Nucleus accumbens (tissue), 56 donors: ENCODE measurements at places on chromosomes 5 and 9.

DNA sequence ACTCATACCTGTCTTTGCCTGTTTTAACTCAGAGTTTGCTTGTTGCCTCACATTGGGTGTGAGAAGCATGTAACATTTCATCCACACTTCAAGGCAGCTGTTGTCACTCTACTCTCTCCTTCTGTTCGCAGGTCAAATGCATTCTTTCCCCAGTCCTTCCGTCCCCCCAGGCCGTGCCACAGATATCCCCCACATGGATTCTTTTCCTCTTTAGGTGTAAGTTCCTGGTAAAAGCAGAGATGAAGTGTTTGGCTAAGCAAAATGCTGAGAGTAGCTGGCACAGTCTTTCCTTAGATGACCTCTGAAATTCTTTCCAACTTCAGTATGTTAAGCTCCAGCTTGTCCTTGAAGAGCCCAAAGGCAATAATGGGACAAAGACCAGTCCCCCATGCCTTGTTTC, 328.2 kb downstream of the SLIT3 start:
- no peak for DNase-seq

DNA sequence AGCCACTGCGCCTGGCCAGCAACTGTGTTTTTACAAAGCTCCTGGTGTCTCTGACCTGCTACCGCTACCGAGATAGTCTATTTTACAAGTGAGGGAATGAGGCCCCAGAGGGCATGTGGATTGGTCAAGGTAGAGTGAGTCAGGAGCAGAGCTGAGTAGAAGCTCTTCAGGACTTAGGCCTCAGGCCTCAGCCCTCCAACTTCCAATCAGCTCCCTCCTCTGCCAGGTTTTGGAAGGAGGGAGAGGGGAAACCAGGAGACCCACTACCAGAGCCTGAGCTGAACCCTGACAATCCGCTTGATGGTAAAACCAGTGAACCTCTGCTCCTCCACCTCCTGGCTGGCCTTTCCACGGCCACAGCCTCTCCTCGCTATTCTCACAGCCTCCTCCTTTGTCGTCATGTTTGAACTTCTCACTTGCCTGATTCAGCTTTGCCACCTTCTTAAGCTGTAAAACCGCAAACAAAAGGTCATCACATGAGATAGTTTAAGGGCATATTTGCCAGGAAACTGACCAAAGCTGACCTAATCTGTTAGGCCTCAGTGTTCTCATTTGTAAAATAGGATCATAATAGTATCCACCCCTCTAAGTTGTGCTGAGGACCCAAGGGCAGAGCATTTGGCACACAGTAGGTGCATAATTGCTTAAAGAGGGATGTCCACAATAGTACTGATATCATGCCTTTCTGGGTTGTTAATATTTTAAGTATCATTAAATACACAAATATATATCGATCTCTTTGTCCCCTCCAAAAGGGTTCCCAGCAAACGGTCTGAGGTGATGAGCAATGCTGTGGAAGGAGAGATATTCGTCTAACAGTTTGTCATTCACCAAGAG, 1.7 kb downstream of the TRAF1 start:
- no peak for DNase-seq

GRCh38 chr5:79562351-79563246, 48.7 kb upstream of the HOMER1 start:
- DNase-seq: no peak

- DNase-seq: no peak
Observed at GRCh38 chr5:122882831-122883230, 37.4 kb downstream of the SNX24 start.

- no peak for DNase-seq
Observed at GRCh38 chr5:37005946-37006540, 129.5 kb downstream of the NIPBL start.

DNA sequence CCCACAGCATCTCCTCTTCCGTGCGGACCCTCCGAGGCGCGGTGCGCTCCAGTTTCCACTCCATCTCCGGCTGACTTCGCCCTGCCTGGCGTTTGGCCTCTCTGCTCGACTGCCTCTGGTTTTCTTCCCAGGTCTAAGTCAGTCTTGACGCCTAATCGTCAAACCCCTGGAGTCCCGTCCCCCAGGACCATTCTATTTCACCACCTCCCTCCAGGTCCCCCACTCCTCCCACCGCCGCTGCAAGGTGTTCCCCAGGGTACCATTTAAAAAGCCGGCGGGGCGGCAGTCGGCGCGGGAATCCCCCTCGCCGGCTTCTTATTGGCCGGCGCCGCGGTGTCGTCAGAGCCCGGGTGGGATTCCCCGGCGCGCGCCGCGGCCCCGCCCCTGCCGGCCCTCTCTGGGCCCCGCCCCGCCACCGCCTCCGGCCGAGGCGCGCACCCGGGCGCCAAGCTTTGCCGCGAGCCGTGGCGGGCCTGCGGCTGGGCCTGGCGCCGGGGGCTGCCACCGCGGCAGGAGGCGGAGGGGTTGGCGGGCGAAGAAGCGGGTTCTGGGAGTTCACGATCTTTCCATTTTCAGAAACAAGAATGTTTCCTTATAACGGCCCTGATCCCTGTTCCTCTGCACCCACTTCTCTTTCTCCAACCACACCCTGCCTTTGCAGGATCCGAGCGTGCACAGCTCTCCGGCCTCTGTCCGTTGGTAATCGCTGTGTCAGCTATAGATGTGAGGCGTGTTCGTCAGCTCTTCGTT, at the start of gene CDC20B:
CDC20B (minus strand) TSS at position 241 of the 750 bp plus-strand sequence; CDS start at position 64, 177 bp downstream.
- DNase-seq: peak; percentile 18

DNA sequence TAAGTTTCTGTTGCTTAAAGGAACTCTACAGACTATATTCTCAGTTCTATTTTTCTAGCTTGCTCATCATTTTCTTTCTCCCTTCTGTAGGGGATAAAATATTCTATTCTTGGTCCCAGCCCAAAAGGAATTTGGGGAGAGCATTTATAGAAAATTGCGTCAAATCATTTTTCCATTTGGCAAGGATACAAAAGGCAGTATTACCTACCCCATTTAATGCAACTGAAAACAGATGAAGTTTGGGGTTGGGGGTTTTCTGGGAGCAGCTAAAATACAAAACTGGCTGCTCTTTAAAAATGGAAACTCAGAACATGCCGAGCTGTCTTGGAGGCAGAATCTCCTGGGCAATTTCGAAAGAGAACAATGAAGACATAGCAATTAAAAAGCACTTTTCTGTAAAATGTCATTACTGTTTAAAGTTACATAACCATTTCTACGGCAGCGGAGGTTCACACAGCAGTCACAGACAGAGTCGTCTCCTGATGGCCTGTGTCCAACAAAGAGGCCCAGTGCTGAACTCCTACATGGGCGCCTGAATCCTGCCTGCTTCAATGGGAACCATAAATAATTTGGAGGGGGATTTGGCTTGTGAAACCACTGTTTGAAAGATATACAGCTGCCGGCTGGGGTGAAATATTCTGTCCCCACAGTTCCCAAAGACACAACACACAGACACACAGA, 152.4 kb downstream of the BRINP1 start:
- DNase-seq: no peak

GRCh38 chr5:73230264-73231245, 57.6 kb downstream of the TMEM174 start:
- DNase-seq: no peak

- DNase-seq: no peak
Observed at GRCh38 chr5:1865486-1865885, 17.2 kb downstream of the IRX4 start.

GRCh38 chr9:23849379-23850035, 23.5 kb upstream of the ELAVL2 start:
- DNase-seq: no peak

DNA sequence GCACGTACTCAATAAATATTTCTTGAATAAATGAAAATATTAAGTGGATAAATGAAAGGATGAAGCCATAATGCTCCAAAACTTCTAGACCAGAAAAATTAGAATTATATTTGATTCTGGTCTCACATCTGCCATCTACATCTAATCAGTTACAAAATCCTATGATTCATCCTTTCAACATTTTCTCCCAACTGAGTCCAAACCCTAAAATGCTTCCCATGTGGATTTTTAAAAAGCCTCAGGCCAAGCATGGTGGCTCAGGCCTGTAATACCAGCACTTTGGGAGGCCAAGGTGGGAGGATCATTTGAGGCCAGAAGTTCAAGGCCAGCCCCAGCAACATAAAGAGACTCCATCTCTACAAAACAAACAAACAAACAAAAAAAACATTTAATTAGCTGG, 31.6 kb upstream of the FST start:
- DNase-seq: no peak

DNA sequence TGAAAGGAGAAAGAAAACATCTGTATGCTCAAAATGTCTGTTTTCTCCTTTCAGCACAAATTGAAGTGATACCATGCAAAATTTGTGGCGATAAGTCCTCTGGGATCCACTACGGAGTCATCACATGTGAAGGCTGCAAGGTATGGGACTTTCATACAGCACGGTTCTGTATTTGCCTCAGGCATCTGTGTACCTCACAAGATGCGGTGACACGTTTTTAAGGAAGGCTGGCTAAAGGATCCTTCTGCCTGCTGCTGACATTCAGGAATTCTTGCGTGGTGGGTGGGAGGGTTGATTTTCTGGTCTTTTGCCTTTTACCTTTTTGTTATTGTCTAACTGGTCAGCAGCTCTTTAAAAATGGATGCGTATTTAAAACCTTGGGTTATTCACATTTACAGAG, 133.1 kb downstream of the RORB start:
- no peak for DNase-seq

DNA sequence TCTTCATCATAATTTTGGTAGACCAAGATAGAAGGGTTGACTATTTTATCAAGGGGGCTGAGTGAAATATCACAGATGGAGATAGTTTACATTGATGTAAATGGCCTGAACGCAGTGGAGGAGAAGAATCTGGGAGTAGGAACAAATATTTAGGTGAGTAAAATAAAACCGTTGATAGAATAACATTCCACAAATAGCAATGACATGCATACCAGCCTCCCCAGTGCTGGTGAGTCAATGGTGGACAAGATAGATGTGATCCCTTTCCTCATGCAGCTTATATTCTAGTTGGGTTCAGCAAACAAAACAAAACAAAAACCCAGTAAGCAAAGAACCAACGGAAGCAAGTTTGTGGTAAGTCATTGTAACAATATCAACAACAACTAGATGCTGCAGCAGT, 385.2 kb downstream of the FAM170A start:
- DNase-seq: no peak

DNA sequence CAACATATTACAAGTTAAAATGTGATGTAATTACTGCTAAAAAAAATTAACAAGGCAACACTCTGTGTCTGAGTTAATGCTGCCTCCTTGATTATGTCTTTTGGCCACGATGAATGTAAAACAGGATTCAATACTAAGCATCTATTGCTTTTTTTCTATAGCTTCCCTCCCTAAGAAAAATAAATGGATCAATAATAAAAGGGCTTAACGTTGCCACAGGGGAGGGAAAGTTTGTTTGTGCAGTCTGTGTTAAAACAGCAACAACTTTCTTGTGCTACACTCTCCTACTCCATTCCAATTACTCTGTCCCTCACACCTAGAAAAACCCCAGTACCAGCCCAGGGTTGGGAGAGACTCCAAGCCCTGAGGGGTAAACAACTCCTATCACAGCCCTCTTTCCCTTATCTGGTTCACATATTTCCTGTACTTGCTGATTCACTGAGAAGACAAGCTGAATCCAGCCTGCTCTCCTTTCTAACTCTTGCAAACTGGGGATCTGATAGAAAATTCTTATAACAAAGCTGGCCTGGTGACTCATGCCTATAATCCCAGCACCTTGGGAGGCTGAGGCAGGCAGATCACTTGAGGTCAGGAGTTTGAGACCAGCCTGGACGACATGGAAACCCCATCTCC, 44.8 kb downstream of the PTPN3 start:
- no peak for DNase-seq
